ENCODE measurements at places on chromosomes 11 and 22.
A peak's percentile ranks its signal among the peaks of the same experiment; 100 is the strongest.

DNA sequence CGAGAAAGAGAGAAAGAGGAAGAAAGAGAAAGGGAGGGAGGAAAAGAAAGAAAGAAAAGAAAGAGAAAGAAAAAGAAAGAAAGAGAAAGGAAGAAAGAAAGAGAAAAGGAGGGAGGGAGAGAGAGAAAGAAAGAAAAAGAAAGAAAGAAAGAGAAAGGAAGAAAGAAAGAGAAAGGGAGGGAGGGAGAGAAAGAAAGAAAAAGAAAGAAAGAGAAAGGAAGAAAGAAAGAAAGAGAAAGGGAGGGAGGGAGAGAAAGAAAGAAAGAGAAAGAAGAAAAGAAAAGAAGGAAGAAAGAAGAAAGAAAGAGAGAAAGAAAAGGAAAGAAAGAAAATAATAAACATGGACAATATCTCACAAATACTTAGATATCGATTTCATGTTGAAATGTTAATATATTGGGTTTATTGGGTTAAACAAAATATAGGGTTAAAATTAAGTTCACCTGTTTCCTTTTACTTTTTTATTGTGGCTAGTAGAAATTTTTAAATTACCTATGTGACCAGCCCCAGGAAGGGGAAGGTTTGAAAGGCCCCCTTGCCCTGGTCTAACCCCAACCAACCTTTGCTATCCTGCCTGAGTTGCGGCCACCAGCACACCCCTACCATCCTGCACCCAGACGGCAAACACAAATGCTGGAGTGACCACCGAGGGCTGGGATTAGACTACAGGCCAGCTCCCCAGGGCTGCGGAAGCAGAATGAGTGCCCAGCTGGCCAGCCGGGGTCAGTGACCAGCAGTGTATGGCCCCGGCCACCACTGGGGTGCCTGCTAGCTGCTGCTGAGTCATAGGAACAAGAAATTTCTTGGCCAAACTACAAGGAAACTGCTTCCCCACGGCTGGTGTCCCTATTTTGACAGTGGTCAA, 81.0 kb upstream of the FGF3 start:
- H3K4me1 ChIP-seq: no peaks in the 10 kb centered on the region
- no peaks in the 10 kb centered on the region for H3K36me3 ChIP-seq
- peaks cover 14% of the 10 kb centered on the region for H3K27me3 ChIP-seq
- no peak overlapping the region for H3K27ac ChIP-seq
- no peak for DNase-seq
- H3K4me3 ChIP-seq: no peak overlapping the region

- DNase-seq: no peak
- H3K27ac ChIP-seq: no peak overlapping the region
- no peaks in the 10 kb centered on the region for H3K36me3 ChIP-seq
- H3K27me3 ChIP-seq: peaks cover under 1% of the 10 kb centered on the region
- no peak overlapping the region for H3K4me3 ChIP-seq
Observed at GRCh38 chr11:125049164-125049792, 13.8 kb upstream of the SLC37A2 start.

DNA sequence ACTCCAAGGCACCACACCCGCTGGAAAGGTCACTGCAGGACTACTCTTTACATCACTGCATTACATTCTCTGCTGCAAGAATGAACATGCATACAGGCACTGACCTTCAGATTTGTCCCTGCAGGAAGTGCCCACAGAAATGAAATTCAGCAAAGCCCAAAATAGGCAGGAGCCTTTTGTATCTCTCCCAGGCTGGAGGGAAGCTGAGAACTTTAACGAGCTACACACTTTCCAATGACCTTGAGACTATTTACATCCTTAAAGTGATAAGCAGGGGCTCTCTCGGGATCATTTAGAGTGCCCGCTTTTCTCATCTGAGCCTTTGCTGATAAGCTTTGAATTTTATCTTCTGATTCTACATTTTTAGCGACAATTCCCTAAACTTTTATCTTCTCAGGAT, 12.5 kb downstream of the FEZ1 start:
- DNase-seq: no peak
- H3K36me3 ChIP-seq: no peaks in the 10 kb centered on the region
- no peak overlapping the region for H3K27ac ChIP-seq
- H3K4me3 ChIP-seq: no peak overlapping the region
- H3K27me3 ChIP-seq: peaks cover 8% of the 10 kb centered on the region

DNA sequence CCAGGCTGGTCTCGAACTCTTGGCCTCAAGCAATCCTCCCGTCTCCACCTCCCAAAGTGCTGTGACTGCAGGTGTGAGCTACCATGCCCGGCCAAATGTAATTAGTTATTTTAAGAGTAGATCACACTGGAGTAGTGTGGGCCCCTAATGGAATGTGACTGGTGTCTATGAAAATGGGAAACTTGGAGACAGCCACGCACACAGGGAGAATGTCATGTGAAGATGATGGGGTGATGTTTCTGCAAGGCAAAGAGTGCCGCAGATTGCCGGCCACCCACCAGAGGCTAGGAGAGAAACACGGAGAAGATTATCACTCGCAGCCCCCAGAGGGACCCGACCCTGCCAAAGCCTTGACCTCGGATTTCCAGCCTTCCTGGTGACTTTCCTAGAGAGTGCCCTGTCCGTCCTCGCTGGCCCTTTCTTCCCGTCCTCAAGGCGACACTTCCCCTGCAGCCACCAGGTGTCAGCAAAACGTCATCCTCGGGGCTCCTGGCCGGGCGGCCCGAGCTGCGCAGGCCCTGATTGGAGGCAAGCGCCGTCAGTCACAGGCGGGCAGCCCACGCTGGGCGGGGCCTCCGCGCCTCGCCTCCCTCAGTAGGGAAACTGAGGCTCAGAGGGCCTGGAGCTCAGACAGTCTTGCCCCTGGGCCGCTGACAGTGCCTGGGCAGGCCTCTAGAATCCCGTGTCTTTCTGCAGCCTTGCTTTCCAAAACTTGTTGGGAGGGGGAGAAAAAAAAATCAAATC, 16.3 kb downstream of the CRYBB2 start:
- DNase-seq: peak; percentile 67
- no peaks in the 10 kb centered on the region for H3K36me3 ChIP-seq
- peaks cover 28% of the 10 kb centered on the region for H3K27me3 ChIP-seq
- peaks cover 4% of the 10 kb centered on the region for H3K4me1 ChIP-seq
- no peak overlapping the region for H3K4me3 ChIP-seq

DNA sequence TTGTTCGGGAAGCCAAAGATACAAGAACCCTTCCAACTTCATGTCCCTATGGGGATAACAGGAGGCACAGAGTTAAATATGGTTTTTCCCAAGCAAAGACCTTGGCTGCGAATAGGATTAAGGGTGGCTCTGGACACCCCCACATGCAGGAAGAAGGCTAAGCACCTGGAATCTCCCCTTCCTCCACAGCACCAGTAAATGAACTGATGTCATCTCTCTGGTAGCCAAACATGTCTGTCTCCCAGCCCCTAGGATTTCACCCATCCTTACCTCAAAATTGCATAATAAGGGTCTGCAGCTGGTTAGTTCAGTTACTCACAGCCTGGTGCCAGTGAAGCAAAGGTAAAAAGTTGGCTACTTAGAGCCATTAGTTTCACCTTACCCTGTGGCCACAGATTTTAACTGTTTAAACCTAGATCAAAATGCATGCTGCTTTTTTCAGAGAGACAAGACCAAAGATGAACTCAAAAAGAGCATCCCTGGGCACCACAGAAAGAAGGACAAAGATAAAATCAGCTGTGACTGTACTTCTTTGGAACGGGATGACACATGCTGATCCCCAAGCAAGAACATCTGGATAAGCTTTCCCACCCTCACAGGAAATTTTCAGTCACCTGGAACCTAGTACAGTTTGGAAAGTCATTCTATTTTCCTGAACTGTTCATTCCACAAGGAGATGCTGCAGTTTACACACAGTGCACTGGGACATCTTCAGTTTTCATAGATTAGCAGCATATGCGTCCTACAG, 77.2 kb upstream of the AKIP1 start:
- DNase-seq: no peak
- H3K4me1 ChIP-seq: peaks cover 21% of the 10 kb centered on the region
- no peaks in the 10 kb centered on the region for H3K27me3 ChIP-seq
- peak overlapping the region; percentile 63 for H3K27ac ChIP-seq
- H3K36me3 ChIP-seq: no peaks in the 10 kb centered on the region
- no peak overlapping the region for H3K4me3 ChIP-seq

- H3K27ac ChIP-seq: no peak overlapping the region
- peaks cover 32% of the 10 kb centered on the region for H3K27me3 ChIP-seq
- DNase-seq: no peak
- no peak overlapping the region for H3K4me3 ChIP-seq
- peaks cover 6% of the 10 kb centered on the region for H3K4me1 ChIP-seq
Observed at GRCh38 chr11:10666556-10667520, 26.7 kb downstream of the IRAG1 start.

DNA sequence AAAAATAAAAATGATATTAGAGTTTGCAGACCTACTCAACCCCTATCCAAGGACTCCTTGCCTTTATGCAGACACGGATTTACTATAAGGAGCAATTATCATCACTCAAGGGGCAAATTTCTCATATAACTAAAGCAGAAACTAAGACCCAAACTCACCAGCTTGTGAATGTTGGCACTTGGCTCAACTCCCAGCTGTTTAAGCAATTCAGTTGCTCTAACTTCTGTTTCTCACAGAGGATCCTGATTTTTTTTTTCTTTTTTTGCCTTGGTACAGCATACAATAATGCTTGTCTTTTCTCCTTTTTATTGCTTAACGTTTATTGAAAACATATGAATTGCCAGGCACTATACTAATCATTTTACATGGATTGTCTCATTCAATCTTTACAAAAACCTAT, 9.6 kb upstream of the CBLIF start:
- no peak overlapping the region for H3K27ac ChIP-seq
- H3K36me3 ChIP-seq: peaks cover 1% of the 10 kb centered on the region
- no peak overlapping the region for H3K4me3 ChIP-seq
- peaks cover 29% of the 10 kb centered on the region for H3K4me1 ChIP-seq

GRCh38 chr22:46193898-46194310, 43.6 kb downstream of the PPARA start:
- no peaks in the 10 kb centered on the region for H3K27me3 ChIP-seq
- H3K27ac ChIP-seq: no peak overlapping the region
- peaks cover 2% of the 10 kb centered on the region for H3K36me3 ChIP-seq

- H3K36me3 ChIP-seq: no peaks in the 10 kb centered on the region
- DNase-seq: no peak
- no peak overlapping the region for H3K27ac ChIP-seq
- H3K27me3 ChIP-seq: peaks cover 11% of the 10 kb centered on the region
Observed at GRCh38 chr11:124329787-124330478, 9.9 kb upstream of the OR8D2 start.

DNA sequence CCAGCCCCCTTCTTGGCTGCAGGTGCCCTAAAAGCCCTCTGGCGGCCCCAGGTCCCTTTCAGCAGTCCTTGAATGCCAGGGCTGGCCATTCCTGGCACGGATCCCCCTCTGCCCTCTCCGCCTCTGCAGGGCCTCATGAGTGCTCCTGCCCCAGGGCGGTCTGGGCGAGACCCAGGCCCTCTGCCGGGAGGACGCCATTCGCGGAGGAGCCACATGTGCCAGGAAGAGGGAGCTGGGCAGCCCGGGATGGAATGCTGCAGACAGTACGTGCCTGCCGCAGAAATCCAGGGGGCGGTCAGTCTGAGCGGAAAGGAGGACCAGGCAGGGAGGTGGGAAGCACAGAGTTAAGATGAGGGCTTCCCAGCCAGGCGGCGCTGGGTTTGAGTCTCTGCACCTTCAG, 2.8 kb downstream of the CABP7 start:
- no peaks in the 10 kb centered on the region for H3K36me3 ChIP-seq
- no peak overlapping the region for H3K27ac ChIP-seq
- no peaks in the 10 kb centered on the region for H3K4me1 ChIP-seq
- H3K27me3 ChIP-seq: peaks cover 26% of the 10 kb centered on the region

GRCh38 chr11:104547996-104548661, 350.1 kb downstream of the CASP12 start:
- H3K4me3 ChIP-seq: no peak overlapping the region
- DNase-seq: no peak
- H3K4me1 ChIP-seq: no peaks in the 10 kb centered on the region
- no peaks in the 10 kb centered on the region for H3K27me3 ChIP-seq
- no peak overlapping the region for H3K27ac ChIP-seq

DNA sequence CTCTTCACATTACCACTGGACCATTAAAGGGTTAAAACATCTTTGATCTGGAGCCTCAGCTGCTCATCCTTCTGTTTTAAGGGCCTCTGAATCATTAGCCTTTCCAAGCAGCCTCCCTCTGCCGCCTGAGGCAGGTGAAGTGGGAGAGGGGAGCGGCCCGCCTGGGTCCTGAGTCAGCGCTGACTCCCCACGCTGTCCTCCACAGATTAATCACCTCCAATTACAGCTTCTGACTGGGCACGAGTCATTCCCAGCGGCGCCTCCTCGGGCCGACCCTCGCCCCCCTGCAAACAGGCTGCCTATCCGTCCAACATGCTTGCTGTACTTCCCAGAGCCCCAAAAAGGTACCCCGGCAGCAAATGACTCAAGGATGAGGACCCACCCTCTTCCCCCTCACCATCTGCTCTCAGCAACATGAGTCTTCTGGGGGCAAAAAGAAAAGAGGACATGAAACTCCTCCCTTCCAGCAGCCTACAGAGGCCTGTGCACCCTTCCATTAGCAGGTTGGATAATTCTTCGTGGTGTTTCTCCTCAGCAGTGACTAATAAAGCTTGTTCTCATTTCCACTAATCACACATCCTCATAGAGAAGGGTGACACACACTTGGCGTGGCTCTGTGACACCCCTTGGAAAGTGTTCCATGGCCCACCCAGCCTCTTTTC, 44.3 kb upstream of the JAM3 start:
- peaks cover 16% of the 10 kb centered on the region for H3K4me1 ChIP-seq
- no peak for DNase-seq
- H3K4me3 ChIP-seq: no peak overlapping the region
- peaks cover 20% of the 10 kb centered on the region for H3K27me3 ChIP-seq

- no peak overlapping the region for H3K27ac ChIP-seq
- H3K36me3 ChIP-seq: peaks cover under 1% of the 10 kb centered on the region
- H3K4me3 ChIP-seq: no peak overlapping the region
- no peak for DNase-seq
- H3K27me3 ChIP-seq: peaks cover 56% of the 10 kb centered on the region
Observed at GRCh38 chr11:57479911-57480310, 19.6 kb downstream of the RTN4RL2 start.

DNA sequence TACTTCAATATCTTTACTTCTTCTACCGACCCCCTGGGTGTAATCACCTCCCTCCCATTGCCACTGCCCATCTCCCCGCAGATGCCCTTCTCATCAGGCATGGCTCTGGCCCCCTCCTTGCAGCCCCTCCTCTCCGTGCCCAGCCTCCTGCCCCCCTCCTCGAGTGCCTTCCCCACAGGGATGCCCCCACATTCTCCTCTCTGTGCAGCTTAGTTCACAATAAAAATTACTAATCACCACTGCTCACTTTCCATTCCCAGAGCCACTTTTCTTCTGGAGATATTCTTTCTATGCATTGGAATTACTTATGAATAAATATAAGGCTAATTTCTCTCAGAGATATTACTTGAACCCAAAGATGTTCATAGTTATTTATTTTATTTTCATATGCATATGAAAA, 22.1 kb downstream of the IFITM10 start:
- H3K27ac ChIP-seq: no peak overlapping the region
- no peak for DNase-seq
- no peak overlapping the region for H3K4me3 ChIP-seq

DNA sequence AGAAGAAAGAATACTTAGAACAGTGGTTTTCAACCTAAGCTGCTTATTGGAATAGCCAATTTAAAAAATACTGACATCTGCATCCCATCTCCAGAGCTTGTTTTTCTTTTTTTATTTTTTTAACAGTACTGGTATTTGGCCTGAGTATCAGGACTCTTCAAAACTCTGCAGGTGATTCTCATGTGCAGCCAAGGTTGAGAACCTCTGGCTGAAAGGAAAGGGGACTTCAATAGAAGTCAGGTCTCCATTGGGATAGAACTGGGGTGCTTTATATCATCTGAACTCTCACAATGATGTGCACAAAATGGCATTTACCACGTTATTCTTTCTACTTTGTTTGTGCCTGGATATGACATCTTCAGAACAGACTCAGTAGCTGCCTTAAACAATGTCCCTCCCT, 55.3 kb downstream of the BBOX1 start:
- no peak overlapping the region for H3K27ac ChIP-seq
- no peaks in the 10 kb centered on the region for H3K4me1 ChIP-seq
- H3K4me3 ChIP-seq: no peak overlapping the region
- H3K27me3 ChIP-seq: no peaks in the 10 kb centered on the region
